ENCODE measurements at places on chromosomes 5 and 9.

DNA sequence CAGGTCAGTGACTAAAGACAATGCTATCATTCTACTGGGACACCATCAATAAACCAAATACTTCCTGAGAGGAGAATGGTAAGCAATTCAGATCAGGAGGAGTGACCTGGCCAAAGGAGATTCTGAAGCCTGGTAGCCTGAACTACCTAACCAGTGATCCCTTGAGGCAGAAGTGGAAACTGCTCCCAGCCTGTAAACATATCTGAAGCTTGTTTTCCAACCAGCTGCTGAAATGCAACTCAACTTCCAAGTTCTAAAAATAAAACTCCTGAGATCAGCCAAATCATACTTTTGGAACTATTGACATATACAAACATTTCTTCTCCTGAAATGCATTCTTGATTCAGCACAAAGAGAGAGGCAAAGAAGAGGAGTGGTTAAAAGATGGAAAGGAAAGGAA is 204.1 kb downstream of the EBF1 start:
- DNase-seq = no peak

DNA sequence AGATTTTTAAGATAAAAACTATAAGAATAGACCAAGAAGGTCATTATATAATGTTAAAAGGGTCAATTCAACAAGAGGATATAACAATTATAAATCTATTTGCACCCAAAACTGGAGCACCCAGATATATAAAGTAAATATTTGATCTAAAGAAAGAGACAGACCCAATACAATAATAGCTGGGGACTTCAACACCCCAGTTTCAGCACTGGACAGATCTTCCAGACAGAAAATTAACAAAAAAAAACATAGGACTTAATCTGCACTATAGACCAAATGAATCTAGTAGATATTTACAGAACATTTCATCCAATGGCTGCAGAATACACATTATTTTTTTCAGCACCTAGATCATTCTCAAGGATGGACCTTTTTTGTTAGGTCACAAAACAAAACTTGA is 331.9 kb downstream of the SPOCK1 start:
- no peak for DNase-seq

- DNase-seq = no peak
Measured at GRCh38 chr9:72980600-72981265, 27.9 kb upstream of the ALDH1A1 start.

DNA sequence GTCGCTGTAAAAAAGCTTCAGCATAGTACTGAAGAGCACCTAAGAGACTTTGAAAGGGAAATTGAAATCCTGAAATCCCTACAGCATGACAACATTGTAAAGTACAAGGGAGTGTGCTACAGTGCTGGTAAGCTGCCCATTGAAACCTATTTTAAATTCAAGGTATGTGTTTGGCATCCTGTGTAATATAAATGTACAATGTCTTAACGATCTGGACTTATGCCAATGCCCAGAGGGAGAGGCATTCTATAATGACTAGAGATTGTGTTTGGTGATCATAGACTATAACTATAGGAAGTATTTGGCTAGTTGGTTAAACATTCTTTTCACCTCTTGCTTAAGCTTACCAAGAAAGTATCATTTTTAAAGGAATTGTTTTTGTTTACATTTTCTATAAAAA is 95.7 kb downstream of the INSL6 start:
- no peak for DNase-seq

DNA sequence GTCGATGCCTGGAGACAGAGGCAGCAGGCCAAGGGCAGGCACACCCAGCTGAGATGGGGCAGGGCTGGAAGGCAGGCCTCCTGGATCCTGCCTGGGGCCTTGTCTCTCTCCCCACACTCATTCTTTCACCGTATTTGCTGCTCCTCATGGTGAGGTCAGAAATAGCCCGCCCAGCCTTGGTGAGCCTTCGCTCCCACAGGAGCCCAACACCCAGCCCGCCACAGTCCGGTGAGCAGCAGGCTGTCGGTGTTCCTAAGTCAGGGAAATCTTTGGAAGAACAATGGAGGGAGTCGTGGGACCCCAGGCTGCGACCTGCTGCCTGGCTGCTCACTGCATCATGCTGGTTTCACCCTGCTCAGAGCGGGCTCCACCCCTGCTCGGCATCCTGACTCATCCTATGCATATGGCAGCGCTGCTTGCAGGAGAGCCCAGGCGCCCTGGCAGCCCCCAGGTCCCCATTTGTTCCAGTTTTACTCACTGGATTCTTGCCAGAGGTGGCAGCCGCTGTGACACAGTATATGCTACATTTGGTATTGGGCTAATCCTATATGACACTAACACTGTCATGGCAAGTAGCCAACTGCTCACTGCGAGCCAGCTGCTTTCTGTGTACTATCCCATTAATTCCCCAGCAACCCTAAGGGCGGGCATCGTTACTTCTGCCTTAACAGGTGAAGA is 53.2 kb upstream of the NCS1 start:
- DNase-seq = no peak

DNA sequence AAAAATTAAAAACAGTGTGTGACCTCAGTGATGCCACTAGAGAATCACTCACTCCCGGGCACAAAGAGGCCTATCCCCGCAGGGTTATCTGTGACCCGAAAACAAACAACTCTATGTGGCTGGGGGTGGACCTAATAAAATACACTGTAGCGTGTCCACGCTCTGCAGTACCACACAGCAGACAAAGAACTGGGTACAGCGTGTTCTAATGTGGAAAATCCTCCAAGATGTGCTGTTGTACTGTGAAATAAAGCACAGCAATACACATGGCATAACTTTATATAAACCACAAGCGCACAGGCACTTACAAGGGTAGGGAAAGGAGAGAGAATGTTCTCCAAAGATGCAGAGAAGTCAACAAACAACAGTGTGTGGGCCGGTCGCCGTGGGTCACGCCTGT is 8.1 kb upstream of the SLC34A1 start:
- DNase-seq = no peak

GRCh38 chr9:128103589-128103962 is 24.0 kb downstream of the PTGES2 start:
- DNase-seq = peak; percentile 38

GRCh38 chr9:111350556-111350955 is 20.5 kb upstream of the OR2K2 start:
- DNase-seq = no peak

GRCh38 chr5:62662521-62662920 is 83.9 kb downstream of the LRRC70 start:
- no peak for DNase-seq

DNA sequence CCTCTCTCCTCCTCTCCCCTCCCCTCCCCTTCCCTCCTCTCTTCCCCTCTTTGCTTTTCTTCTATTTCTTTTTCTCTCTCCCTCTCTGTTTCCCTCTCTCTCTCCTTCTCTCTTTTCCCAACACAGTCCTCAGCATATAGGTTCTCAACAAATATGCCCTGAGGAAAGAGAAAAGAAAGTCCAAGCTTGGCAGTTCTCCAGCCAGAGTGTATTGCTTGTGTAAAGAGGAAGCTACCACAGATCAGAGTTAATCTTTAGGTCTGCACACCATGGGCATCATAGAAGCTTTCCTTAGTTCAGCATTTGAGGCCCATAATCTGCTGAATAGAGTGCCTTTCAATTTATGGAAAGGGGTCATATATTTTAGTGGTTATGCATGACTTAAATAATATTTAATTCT is 382.8 kb upstream of the WWC1 start:
- no peak for DNase-seq

DNA sequence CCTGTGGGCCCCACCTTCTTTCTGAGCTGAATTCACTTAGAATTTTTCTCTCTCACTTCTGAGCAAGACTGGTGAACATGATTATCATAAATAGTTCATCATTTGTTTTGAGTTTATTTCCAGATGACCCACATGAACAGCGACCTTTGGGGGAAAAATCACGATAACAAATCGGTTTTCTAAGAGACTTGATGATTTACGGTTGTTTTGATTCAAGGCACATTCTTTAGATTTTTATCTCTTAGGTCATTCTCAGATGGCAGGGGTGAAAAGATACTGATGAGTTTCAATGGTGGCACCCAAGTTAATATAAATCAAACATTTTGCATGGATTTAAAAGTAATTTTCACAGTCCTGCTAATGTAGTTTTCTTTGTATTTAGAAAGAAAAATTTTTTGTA is 95.1 kb downstream of the DMXL1 start:
- DNase-seq = no peak

DNA sequence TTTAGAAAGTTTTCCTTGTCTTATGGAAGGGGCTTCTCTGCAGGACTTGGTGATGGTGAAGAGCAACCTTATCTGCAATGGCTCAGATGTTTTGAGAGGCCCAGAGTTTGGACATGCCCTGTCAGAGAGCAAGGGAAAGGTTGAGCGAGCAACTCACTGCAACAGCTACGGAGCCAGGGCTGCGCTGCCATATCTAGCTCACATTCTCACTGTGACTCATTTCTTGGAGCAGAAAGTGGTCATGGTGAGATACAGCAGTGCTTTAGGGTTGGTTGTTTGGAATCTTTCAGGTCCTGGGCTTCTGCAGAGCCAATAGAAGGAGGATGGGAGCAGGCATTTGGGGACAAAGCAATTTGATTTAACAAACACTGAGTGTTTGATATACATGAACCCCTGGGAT is 12.3 kb downstream of the GLRA1 start:
- DNase-seq = no peak

- DNase-seq = no peak
Measured at GRCh38 chr5:138141734-138142133, 2.5 kb upstream of the NME5 start.

- no peak for DNase-seq
Measured at GRCh38 chr9:110619831-110620230, 40.3 kb upstream of the SVEP1 start.

GRCh38 chr9:7592321-7593316 is 207.0 kb downstream of the DMAC1 start:
- DNase-seq = no peak

DNA sequence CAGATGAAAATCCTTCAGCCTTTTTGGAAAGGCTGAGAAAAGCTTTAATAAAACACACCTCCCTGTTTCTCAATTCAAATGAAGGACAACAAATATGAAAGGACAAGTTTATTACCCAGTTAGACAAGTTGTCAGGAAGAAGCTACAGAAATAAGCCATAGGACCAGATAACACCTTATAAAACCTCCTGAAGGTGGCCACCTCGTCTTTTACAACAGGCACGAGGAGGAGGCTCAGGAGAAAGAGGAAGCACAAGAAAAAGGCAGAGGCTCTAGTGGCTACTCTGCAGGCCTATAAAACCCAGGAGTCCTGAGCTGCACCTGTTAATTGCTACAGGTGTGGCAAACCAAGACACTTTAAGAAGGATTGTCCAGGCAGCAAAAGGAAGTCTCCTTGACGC is 352.1 kb upstream of the CDH18 start:
- no peak for DNase-seq

- DNase-seq = no peak
Measured at GRCh38 chr9:112663681-112664080, 54.2 kb downstream of the INIP start.

DNA sequence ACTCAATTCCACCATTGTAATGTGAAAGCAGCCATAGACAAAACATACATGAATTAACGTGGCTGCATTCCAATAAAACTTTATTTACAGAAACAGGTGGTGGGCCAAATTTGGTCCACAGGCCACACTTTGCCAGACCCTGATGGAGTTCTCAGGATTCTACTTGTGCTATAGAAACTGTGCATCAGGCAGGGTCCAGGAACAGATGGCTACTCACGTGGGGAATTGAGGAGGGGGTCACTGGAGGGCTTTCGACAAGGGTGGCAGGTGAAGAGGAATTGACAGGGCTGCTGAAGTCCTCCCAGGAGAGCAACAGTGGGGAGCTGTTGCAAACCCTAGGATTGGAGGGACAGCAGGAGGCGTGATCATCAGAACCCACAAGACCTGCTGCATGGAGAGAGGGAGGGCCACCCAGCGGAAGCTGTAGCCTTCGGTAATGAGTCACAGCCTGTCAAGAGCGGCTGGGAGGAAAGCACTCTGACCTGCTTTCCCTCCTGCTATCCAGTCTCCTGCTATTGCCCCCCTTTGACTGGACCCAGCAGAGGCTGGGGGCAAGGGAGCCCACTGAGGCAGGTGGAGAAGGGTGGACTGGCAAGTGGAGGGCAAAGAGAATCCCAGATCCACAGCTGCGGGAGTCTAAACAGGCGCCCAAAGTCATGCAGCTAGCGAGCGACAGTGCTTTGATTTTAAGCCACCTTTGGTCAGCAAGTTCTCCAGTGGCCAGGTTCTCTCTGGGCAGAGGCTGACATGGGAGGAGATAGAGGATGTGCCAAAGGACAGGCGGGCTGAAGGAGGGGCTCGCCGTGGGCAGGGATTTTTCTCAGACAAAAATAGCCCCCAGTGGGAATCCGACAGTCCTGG is 138.3 kb upstream of the SMIM23 start:
- peak; percentile 34 for DNase-seq

GRCh38 chr5:175501759-175502158 is 23.4 kb downstream of the SFXN1 start:
- DNase-seq = no peak

DNA sequence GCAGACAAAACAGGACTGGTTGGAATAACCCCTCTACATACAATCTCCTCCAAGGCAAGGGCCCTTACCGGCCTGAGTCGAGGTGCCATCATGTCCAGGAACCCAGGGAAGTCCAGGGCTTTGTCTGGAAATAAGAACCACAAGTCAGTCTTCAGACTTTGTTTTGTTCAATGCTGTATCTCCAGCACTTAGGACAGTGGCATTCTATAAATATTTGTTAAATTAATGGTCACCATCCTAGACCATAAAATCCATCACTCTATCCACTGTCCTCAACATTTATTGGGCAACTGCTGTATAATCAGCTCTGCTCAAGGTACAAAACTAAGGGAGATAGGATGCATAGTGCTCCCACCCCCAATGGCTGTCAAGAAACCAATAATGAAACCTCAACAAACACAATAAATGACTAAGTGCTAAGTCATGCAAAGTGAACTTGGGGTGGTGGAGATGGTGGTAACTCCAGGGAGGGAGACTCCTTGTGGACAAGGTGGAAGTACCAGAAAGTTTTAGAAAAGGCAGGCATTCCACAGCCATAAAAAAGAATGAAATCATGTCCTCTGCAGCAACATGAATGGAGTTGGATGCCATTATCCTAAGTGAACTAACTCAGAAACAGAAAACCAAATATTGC is 5.0 kb downstream of the RELL2 start:
- no peak for DNase-seq

DNA sequence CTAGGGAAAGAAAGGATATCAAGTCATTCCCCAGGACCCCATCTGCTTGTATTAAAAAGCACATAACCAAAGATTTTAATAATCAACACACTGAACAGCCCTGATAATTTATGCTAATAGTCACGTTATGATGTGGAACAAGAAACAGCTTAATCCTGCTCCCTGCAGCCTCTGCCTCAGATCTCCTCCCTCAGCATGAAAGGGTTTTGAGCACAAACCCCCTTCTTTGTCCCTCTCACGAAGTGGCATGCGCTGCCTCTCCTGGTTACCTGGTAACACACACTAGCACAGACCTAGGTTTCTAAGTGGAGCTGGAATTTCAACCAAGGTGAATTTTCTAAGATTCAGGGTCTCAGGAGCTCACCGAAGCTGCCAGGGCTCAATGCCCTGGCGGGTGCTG is 5.1 kb downstream of the IGFBPL1 start:
- DNase-seq = no peak

- no peak for DNase-seq
Measured at GRCh38 chr5:177291735-177292134, 11.8 kb downstream of the RAB24 start.

All from activated CD4-positive, alpha-beta memory T cell treated with anti-CD3 and anti-CD28 coated beads, Interleukin-2, amount 10 ng/mL, durations not matched to agents 7 days and 5 days (primary cell).